Breast epithelium (tissue), 4 donors: ENCODE measurements at places on chromosomes 7 and 10. TPM values are rescaled to one million over a fixed set of nuclear protein-coding genes. Genes with fewer than 3 reads are reported as not detected.

DNA sequence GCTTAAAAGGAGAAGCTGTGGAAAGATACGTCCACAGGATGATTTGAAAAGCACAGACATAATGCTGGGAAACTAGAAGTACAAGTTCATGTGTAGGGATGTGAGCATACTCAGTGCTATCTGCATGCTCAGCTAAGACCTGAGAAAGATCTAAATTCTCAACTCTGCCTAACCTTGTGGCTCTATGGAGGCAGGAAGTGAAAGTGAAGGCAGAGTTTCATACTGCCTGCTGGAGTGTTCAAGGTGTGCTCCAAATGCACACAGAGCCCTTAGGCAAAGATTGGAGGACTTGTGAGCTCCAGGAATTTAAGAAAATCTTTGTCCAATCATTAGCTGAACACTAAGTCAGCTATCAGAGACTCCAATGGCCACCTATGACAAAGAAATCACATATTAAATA, 190.9 kb downstream of the RNLS start:
- H3K4me1 ChIP-seq = no peaks in the 10 kb centered on the region
- no peaks in the 10 kb centered on the region for H3K36me3 ChIP-seq
- no peaks in the 10 kb centered on the region for H3K27me3 ChIP-seq
- H3K4me3 ChIP-seq = no peak overlapping the region
- peak overlapping the region; percentile 48 for H3K27ac ChIP-seq
- no peak for DNase-seq

The SLC26A3 gene
- total RNA-seq = 36.4 TPM

The POM121 gene
- total RNA-seq = 12.3 TPM

The PNLIPRP2 gene
- total RNA-seq = not detected

GRCh38 chr7:45718464-45719330, 144.5 kb downstream of the ADCY1 start:
- no peak overlapping the region for H3K27ac ChIP-seq
- H3K27me3 ChIP-seq = no peaks in the 10 kb centered on the region
- H3K36me3 ChIP-seq = no peaks in the 10 kb centered on the region
- DNase-seq = no peak
- no peak overlapping the region for H3K4me3 ChIP-seq
- H3K4me1 ChIP-seq = no peaks in the 10 kb centered on the region

DNA sequence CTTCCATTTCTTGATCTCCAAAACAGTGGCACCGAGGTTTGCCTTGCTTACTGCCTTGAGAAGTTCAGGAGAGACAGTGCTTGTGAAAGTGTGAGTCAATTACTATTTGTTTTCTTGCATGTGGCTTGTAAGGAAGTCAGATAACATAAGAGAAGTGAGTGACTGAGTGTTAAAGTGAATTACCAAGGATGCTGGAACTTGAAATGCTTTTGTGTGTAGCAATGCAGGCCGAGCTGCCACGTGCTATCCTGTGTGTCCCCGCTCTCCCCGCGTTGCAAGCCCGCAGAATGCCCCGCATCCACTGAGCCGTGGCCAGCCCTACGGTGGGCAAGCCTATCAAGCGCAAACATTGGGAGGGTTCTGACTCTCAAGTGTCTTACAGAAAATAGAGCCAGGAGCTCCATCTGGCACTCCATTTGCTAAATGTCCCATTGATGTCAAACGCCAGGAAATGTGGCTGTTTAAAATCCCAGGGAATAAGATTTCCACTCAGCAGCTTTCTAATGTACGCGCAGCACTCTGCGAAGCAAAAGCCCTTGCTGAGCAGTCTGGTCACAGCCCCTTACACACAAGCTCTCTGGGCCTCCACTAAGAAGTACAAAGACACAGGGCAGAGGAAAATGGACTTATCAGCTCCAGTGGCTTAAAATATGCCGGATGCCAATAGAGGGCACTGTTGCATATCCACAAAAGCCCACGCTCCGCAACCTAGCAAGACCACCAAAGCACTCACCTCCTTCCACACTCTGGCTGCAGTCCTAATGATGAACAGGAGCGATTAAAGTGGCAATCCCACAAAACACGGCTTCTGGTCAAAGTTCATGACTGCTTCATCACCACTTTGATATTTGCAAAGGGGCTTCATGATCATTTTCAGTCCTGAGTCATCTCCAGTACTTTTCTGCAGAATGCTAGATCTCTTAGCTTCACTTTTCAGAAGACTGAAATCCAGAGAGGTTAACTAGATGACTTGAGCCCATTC, 158.0 kb upstream of the ITGB1 start:
- no peaks in the 10 kb centered on the region for H3K36me3 ChIP-seq
- no peak overlapping the region for H3K4me3 ChIP-seq
- no peak overlapping the region for H3K27ac ChIP-seq
- no peaks in the 10 kb centered on the region for H3K27me3 ChIP-seq
- DNase-seq = no peak
- H3K4me1 ChIP-seq = no peaks in the 10 kb centered on the region

- DNase-seq = no peak
- H3K27me3 ChIP-seq = no peaks in the 10 kb centered on the region
- H3K27ac ChIP-seq = no peak overlapping the region
- no peaks in the 10 kb centered on the region for H3K4me1 ChIP-seq
Observed at GRCh38 chr7:92534572-92534971, 6.0 kb downstream of the RBM48 start.

- H3K27me3 ChIP-seq = no peaks in the 10 kb centered on the region
- DNase-seq = no peak
- no peak overlapping the region for H3K4me3 ChIP-seq
- H3K27ac ChIP-seq = no peak overlapping the region
- H3K4me1 ChIP-seq = no peaks in the 10 kb centered on the region
Observed at GRCh38 chr7:123633553-123633952, 22.1 kb upstream of the LMOD2 start.

GRCh38 chr7:66145400-66146104, 30.9 kb downstream of the CRCP start:
- no peak for DNase-seq
- no peak overlapping the region for H3K4me3 ChIP-seq
- peak overlapping the region; percentile 78 for H3K27ac ChIP-seq
- H3K36me3 ChIP-seq = no peaks in the 10 kb centered on the region

GRCh38 chr10:117163061-117163953, 25.2 kb upstream of the VAX1 start:
- no peaks in the 10 kb centered on the region for H3K36me3 ChIP-seq
- no peak for DNase-seq
- no peak overlapping the region for H3K27ac ChIP-seq
- H3K4me3 ChIP-seq = peak overlapping the region; percentile 16
- H3K27me3 ChIP-seq = peaks cover 100% of the 10 kb centered on the region

The PRF1 gene
- 2.2 TPM for total RNA-seq

The AEBP1 gene
- 300 TPM for total RNA-seq

GRCh38 chr10:24962995-24963394, 10.6 kb upstream of the PRTFDC1 start:
- no peak for DNase-seq
- no peaks in the 10 kb centered on the region for H3K27me3 ChIP-seq
- H3K36me3 ChIP-seq = no peaks in the 10 kb centered on the region
- no peak overlapping the region for H3K4me3 ChIP-seq

- no peak overlapping the region for H3K27ac ChIP-seq
Observed at GRCh38 chr7:157529768-157530560, 193.2 kb downstream of the DNAJB6 start.

The CYP26A1 gene
- 2.3 TPM for total RNA-seq

GRCh38 chr10:77252380-77253146, 385.0 kb downstream of the KCNMA1 start:
- H3K4me3 ChIP-seq = no peak overlapping the region
- no peaks in the 10 kb centered on the region for H3K27me3 ChIP-seq
- DNase-seq = no peak
- H3K36me3 ChIP-seq = no peaks in the 10 kb centered on the region

DNA sequence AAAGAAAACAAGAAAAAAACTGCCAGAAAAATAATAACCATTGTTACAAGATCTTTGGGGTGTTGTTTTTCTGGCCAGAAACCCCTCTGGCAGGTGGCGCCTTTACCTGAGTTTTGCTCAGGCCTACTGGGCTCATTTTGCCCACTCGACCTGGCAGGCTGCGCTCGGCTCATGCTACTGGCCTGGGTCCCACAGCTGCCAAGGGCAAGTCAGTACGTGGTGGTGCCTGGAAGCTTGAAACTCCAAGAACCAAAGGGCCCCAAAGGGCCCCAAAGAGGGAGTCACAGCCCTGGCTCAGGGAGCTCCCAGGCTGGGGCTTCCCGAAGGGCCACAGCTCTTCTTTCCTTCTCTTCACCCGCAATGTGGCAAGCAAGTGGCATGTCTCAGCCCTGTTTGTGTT, 42.7 kb downstream of the CACUL1 start:
- DNase-seq = no peak
- H3K4me3 ChIP-seq = no peak overlapping the region
- H3K27ac ChIP-seq = no peak overlapping the region
- H3K36me3 ChIP-seq = no peaks in the 10 kb centered on the region

- DNase-seq = no peak
- H3K27ac ChIP-seq = no peak overlapping the region
- no peak overlapping the region for H3K4me3 ChIP-seq
- H3K36me3 ChIP-seq = no peaks in the 10 kb centered on the region
- H3K4me1 ChIP-seq = no peaks in the 10 kb centered on the region
Observed at GRCh38 chr10:78357141-78358063, 323.7 kb downstream of the RPS24 start.

GRCh38 chr7:32108651-32109050, 38.4 kb upstream of the PDE1C start:
- no peak overlapping the region for H3K4me3 ChIP-seq
- H3K27me3 ChIP-seq = no peaks in the 10 kb centered on the region
- H3K27ac ChIP-seq = no peak overlapping the region
- H3K4me1 ChIP-seq = no peaks in the 10 kb centered on the region

DNA sequence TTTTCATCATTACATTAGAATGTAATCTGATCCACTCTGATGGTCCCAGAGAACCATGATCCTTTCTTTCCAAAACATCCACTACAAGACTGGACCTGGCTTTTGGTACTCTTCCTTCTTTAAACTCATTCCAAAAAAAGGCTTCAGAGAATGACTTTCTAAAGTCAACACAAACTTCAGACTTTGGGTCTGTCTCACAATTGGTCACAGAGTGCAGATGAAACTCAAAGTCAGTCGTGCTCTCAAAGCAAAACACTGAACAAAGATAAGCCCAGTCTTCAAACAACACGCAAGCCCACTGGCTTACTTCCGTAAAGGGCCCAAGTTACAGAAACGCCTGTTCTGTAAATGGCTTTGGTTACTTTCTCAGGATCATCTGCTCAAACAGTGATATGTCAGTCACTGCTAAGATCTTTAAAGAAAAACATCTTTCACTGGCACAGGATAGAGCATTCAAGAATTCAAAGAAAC, 250.9 kb upstream of the MKLN1 start:
- no peaks in the 10 kb centered on the region for H3K27me3 ChIP-seq
- H3K4me3 ChIP-seq = no peak overlapping the region
- H3K36me3 ChIP-seq = no peaks in the 10 kb centered on the region
- peaks cover 9% of the 10 kb centered on the region for H3K4me1 ChIP-seq
- DNase-seq = no peak

GRCh38 chr10:89879121-89879520, 177.7 kb downstream of the KIF20B start:
- no peaks in the 10 kb centered on the region for H3K4me1 ChIP-seq
- H3K36me3 ChIP-seq = no peaks in the 10 kb centered on the region
- DNase-seq = no peak
- H3K4me3 ChIP-seq = no peak overlapping the region
- no peaks in the 10 kb centered on the region for H3K27me3 ChIP-seq

The LAMB4 gene
- total RNA-seq = 0.48 TPM

GRCh38 chr10:72014785-72015480, 50.7 kb downstream of the CHST3 start:
- no peak overlapping the region for H3K4me3 ChIP-seq
- no peak for DNase-seq
- H3K27ac ChIP-seq = peak overlapping the region; percentile 72

DNA sequence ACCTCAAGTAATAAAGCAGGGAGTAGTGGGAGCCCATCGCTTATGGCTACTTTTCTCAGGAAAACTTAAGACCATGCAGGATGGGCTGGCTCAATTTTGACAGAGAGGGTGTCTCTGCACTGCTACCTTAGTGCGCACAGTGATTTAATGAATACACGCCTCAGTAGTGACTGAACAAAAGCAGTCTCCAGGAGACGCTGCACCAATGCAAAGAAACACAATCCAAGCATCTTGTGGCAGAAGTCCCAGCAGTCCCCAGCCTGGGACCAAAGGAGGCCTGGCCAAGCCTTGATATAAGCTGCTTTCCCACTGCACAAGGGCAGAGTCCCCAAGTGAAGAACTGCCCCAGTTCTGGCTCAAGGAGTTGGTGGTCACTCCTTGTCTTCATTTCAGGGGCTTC, 368.9 kb downstream of the KCNMA1 start:
- H3K27ac ChIP-seq = no peak overlapping the region
- H3K4me3 ChIP-seq = no peak overlapping the region
- H3K27me3 ChIP-seq = no peaks in the 10 kb centered on the region
- no peak for DNase-seq
- no peaks in the 10 kb centered on the region for H3K36me3 ChIP-seq

GRCh38 chr7:24456526-24457218, 116.6 kb upstream of the PALS2 start:
- DNase-seq = no peak
- H3K27me3 ChIP-seq = no peaks in the 10 kb centered on the region
- no peaks in the 10 kb centered on the region for H3K4me1 ChIP-seq
- no peaks in the 10 kb centered on the region for H3K36me3 ChIP-seq
- no peak overlapping the region for H3K27ac ChIP-seq
- H3K4me3 ChIP-seq = no peak overlapping the region

- H3K27ac ChIP-seq = no peak overlapping the region
- H3K4me3 ChIP-seq = no peak overlapping the region
- no peaks in the 10 kb centered on the region for H3K4me1 ChIP-seq
Observed at GRCh38 chr7:108020585-108020984, 17.6 kb upstream of the LAMB1 start.
